ENCODE measurements at places on chromosomes 3 and 15.

- DNase-seq: no peak
Observed at GRCh38 chr3:114308830-114309229, 15.0 kb downstream of the TIGIT start.

GRCh38 chr3:115784739-115785536 lies 161.6 kb downstream of the GAP43 start:
- no peak for DNase-seq

DNA sequence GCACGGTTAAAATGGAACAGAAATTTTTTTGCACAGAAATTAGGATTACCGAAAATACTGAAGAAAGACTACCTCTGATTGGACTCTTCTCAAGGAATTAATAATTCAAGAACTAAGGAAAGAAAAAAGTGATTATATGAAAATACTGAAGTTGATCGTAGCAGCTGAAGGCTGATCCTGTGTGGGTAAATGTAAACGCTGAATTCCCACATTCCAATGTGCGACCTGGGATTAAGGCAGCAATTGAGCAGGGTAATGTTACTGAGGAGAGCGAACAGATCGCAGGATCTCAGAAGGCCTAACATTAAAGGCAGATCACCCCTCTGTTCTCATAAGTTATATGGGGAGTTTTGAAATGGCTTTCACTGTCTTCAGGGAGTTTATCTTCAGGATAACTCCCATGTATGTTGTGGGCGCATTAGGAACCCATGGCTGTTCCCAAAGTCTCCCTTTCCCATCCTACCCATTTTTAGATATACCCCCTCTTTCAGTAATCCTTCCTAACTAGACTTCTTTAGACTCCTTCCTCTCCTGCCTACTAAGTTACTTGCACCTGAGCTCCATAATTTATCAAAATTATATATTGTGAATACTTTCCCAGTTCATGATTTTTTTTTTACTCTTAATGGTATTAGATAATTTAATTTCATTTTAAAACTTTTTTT lies 1.0 kb upstream of the UBL7 start:
- no peak for DNase-seq

GRCh38 chr3:122932251-122932967 lies 95.2 kb downstream of the SEMA5B start:
- no peak for DNase-seq

- no peak for DNase-seq
Observed at GRCh38 chr3:66336333-66336766, 115.5 kb downstream of the SLC25A26 start.

DNA sequence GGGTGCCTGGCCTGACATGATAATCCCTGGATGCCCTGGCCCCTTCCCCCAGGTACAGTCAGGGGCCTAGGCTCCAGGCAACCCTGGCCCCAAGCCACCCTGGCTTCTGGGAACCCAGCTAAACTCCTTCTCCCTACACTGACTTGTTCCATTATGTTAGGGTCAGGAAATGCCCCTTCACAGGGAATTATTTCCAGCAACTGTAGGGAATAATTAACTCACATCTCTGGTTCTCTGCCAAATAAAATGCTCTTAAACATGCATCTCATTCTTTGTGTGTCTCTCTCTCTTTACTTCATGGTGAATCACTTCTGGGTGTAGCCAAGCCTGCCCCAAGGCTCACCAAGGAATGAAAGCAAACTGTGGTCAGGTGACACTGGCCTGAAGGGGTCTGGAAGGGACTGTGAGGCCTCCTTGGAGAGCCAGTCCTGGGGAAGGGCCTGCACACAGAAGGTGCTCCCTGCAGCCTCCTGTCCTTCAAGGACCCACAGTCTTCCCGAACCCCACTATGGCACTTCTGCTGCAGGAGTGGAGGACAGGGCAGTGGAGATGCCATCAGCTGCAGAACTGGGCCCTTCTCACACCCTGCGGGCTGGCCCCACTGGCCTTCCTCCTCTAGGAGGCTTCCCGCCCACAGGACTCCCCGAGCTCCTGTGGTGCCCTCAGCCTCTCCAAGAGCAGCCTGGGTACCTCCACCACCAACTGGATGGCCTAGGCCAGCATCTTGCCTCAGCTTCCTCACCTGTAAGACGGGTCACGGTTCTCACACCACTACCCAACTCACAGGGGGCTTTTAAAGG lies 17.6 kb downstream of the TKT start:
- no peak for DNase-seq

DNA sequence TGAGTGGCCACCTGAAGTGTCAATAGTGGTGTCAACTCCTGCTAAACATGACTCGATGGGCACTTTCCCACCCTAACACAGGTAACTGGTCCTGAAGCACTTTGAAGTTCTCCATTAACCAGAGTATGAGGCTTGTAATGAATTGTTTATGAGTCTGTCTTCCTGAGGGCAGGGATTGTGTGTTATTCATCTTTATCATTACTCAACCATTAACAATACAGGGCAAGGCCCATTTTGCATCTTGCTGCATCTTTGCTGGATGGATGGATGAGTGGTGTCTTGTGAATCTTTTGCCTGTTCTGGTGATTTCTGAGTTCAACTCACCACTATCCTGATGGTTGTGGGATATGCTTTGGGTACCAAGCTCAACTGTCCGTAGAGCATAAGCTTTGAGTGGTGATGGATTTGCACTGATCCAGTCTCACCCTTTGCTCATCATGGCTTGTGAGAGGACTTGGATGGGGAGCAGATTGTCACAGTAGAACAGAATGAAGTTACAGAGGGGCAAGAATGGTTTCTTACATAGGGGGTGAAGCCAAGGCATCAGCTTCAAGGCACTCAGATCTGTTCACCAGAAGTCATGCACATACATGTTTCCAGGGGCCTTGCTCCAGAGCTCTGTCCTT lies 22.3 kb upstream of the EPB42 start:
- DNase-seq: no peak

DNA sequence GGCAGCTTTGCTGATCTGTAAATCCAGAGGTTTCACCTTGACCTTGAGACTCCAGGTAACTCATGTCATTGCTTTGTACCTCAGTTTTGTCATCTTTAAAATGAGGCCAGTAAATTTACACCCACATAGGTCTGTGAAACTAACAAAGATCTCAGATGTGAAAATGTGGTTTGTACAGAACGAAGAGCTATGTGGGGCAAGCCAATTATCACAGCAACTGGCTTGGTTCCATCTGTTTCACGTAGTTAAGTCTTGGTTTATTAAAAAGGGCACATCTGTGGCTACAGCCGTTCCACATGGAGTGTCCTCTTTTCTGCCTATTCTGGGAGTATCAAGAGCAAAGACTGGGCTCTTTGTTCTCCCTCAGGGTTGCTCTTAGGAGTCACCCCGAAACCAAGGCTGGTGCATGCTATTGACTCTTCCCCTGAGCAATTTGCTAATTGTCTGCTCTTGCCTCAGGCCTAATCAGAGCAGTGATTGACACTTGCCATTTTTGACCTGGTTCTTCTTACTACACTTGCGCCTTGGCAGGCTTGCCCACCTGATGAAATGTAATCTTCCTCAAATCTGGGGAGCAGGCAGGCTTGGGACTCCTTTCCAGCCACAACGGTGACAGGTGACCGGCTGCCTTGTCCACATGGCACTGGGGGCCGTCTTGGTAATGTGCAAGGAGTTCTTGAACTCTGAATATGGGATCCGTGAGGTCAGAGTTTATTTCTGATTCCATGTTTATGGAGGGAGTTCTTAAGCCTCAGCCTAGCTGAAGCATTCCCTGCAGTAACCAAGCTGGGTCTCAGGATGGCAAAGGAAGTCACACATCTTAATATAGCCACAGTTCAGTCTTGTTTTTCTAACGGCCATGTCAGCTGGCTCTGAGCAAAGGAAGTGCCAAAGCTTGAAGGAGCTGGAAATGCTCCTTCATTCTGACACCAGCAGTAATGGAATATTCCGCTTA lies 40.1 kb downstream of the EAF1 start:
- DNase-seq: no peak

- DNase-seq: no peak
Observed at GRCh38 chr15:68874788-68875187, 54.1 kb upstream of the ANP32A start.

- no peak for DNase-seq
Observed at GRCh38 chr3:187012609-187013051, 82.3 kb downstream of the ST6GAL1 start.

- DNase-seq: no peak
Observed at GRCh38 chr3:61771976-61772375, 210.6 kb downstream of the PTPRG start.

GRCh38 chr3:195863121-195864061 lies 45.0 kb downstream of the TNK2 start:
- DNase-seq: peak; percentile 76

GRCh38 chr15:55969582-55969981 lies 23.8 kb downstream of the NEDD4 start:
- DNase-seq: no peak

DNA sequence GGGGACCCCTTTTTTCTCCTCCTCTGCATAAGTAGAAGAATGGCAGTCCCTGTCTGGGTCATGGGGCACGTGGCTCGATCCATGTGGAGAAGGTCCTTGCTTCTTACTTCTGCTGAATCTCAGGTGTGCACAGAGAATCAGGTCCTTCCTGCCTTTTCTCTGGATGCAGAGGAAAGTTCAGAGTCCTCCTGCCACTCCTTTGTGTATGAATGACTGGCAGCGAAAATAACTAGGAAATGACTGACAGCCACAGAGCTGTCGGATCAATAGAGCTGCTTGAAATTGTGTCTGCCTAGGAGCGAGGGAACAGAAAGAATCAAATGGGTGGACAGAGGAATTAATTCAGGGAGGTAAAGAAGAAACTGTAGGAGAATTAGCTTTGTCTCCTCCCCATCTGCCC lies 49.6 kb upstream of the ROPN1 start:
- DNase-seq: no peak

DNA sequence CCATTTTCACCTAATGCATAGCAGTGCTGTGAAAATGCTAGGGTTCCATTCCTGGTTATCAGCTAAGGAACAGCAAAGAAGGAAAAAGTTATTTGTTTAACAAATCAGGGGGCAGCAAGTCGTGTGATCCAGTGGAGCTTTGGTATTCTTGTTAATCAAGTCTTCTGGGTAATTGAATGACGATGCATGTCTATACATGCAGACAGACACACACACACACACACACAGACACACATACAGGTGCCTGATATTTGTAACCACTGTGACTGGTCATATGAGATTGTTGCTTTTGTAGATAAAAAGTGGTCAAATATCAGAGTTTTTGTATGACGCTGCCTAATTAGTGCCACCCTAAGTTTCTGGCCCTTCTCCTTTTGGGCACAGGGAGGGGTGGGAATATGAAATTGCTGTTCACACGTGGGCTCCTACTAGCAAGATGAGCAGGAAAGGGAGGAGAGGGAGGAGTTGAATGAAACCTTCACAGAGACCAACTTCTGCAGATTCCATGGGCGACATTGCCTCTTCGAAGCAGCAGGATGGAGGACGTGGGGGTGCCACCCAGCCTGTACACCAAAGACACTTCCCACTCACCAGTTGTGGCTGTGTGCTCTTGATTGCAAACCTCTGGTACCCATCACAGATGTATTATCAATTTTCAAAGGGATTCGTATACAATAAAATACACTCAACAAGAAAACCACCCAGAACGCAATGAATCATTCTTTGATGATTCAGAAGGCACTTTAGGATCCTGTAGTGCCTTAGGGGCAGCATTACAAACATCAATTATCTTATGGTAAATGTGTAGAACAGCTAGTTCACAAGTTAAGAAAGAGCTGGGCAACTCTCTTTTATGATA lies 281.9 kb upstream of the ICE2 start:
- no peak for DNase-seq

DNA sequence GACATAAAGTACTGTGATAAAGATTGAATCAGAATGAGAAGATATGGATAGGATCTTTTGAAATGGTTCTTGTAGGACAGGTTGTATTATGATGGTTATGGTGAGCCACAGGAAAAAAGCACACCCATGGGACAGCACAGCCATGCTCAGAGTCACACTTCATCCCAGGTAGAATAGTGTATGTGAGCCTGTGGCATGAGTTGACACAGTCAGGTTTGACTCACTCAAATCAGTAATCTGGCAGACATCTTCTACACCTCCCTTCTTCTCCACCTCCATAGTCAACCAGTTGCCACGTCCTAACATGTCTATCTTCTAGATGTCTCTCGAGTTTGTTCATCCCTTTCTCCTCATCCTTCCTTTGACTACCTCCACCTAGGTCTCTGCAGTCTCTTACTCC lies 176.0 kb downstream of the RBMS3 start:
- no peak for DNase-seq

GRCh38 chr3:186826976-186827857 lies 15.3 kb upstream of the ADIPOQ start:
- DNase-seq: peak; percentile 72

- no peak for DNase-seq
Observed at GRCh38 chr15:52463638-52464037, 65.0 kb downstream of the MYO5A start.

GRCh38 chr3:135897715-135898114 lies 67.8 kb upstream of the PPP2R3A start:
- no peak for DNase-seq

DNA sequence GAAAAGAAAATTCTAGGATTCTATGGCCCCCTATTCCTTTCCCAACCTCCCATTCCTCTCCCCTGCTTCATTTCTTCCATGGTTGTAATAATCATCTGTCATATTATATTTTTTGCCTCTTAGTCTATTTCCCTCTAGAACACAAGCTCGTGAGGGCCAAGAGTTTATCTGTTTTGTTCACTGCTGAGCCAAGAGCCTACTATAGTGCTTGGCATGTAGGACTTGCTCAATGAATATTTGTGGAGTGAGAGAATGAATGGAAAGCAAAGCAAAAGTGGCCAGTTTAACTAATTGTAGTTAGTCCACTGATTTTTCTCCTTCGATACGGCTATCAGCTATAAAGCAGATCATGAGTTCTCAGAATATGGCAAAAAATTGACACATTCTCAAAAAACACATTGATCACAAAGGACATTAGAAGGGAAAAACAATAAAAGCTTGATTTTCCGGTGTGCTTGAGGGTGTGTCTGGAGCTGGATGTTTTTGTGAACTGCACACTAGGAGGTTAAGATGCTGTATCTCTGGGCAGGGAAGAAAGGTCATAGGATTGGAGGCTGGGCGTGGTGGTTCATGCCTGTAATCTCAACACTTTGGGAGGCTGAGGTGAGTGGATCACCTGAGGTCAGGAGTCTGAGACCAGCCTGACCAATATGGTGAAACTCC lies 25.0 kb upstream of the CTSH start:
- DNase-seq: no peak

GRCh38 chr3:123790254-123791072 lies 93.7 kb downstream of the MYLK start:
- DNase-seq: no peak

GRCh38 chr3:122979211-122979610 lies 48.4 kb downstream of the SEMA5B start:
- DNase-seq: no peak

GRCh38 chr15:58505581-58505980 lies 73.8 kb downstream of the LIPC start:
- no peak for DNase-seq

- no peak for DNase-seq
Observed at GRCh38 chr3:160196511-160197104, 28.6 kb upstream of the C3orf80 start.

DNA sequence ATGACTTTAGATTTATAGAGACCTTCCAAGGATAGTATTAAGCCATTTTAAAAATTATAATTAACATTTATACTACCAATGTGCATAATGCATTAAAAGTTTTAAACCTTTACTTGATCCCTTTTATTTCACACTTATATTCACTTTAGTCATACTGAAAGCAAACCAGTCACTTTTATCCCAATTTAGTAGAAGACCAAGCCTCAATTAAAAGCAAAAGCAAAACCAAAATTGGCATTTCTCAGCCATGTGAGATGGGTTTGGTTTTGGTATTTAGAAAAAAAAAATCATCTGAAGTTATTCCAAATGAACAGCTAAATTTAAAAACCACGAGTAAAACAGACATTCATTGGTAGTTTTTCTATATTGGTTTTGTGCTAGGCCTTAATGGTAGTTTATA lies 249.4 kb downstream of the LPP start:
- no peak for DNase-seq

GRCh38 chr3:156038869-156039268 lies 81.5 kb upstream of the KCNAB1 start:
- no peak for DNase-seq
